ENCODE measurements at places on chromosomes 16 and 17.

DNA sequence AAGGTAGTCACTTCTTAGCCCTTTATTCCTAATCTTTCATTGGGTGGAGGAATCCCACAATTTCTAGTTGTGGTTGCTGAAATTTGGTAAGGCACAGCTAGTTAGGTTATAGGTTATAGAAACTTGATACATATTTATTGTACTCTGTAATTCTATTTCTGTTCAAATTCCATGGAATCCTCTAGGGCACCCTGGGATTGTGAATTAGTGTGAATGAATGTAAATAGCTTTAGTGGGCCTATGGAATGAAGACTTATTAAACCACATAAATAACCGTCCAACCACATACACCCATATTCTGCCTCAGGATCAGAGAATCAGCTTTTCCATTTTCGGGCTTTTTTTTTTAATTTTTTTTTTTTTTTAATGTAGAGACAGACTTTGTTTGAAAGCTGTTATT is 9.2 kb downstream of the TANC2 start:
- peak; percentile 16 for DNase-seq

GRCh38 chr17:5078106-5079028 is at the start of gene ZFP3:
ZFP3 (plus strand) TSS chr17:5078467; CDS start chr17:5091505, 13,038 bp downstream.
- DNase-seq = peak; percentile 90

- DNase-seq = no peak
Measured at GRCh38 chr17:17087424-17088015, 45.3 kb downstream of the MPRIP start.

GRCh38 chr17:50107790-50108414 is 12.8 kb downstream of the PDK2 start:
- DNase-seq = no peak

GRCh38 chr17:78839762-78840529 is 668 bp downstream of the USP36 start:
- peak; percentile 63 for DNase-seq

GRCh38 chr17:35695613-35696012 is 35.8 kb upstream of the RASL10B start:
- DNase-seq = no peak

GRCh38 chr17:67360880-67361279 is 5.5 kb downstream of the PSMD12 start:
- DNase-seq = no peak

- DNase-seq = peak; percentile 64
Measured at GRCh38 chr17:8057691-8058114, 18.8 kb downstream of the ALOX15B start.

DNA sequence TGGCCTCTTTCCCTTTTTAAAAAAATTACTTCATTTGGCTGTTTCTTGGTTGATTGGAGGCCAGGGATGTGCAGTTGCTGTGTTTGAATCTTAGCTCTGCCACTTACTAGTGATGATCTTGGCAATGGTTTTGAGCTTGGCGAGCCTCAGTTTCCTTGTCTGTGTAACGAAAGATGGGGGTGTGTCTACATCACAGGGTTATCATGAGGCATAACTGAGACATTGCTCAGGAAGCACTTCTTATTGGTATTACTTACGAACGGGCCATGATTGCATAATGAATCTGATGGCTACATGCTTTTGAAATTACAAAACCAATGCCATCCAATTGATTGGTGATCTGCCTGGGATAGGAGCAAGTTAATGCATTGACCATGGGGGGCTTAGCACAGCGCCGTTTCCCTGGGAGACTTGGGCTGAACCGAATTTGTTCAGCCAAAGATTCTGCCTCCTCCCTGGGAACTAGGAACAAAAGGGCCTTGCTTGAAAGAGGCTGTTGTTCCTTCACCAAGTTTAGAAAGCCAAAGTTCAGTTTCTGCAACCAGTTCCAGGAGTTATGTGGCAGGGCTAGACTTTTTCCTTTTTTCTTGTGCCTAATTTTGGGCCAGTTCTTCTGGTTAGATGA is 21.9 kb downstream of the CMIP start:
- no peak for DNase-seq

GRCh38 chr17:28928061-28928460 is 23.3 kb downstream of the PHF12 start:
- DNase-seq = no peak

GRCh38 chr17:48211011-48211410 is 103.4 kb downstream of the SNX11 start:
- no peak for DNase-seq

GRCh38 chr17:39699818-39700147 is at the start of gene ERBB2:
ERBB2 (plus strand) TSS chr17:39700064; CDS start chr17:39700239, 175 bp downstream.
- DNase-seq = peak; percentile 79

DNA sequence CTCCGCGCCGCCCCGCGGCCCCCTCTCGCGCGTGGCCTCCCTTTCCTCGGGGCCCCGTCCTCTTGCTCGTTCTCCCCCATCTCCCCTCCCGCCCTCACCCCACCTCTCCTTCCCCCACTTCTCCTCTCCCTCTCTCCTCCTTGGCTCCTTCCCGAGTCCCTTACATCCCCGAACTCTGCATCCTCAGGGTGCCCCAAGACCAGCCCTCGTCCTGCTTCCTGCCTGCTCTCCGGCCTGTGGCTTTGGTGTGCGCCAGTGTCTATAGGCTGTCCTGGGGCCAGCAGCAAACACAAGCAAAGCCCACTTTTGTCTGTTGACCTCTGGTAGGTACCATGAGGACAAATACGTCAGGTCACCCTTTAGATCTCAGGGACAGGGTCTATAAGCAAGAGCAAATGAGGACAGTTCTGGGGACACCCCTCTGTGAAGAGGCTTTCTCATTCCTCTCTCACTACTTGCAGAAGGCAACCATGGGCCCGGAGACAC is 284 bp upstream of the COPZ2 start:
- DNase-seq = peak; percentile 18

- no peak for DNase-seq
Measured at GRCh38 chr17:68382582-68383085, 74.7 kb downstream of the WIPI1 start.
